ENCODE measurements at places on chromosomes 1 and 21.
A peak's percentile ranks its signal among the peaks of the same experiment; 100 is the strongest.

GRCh38 chr1:198556971-198557370 is 16.5 kb upstream of the ATP6V1G3 start:
- DNase-seq, result peak; percentile 48

DNA sequence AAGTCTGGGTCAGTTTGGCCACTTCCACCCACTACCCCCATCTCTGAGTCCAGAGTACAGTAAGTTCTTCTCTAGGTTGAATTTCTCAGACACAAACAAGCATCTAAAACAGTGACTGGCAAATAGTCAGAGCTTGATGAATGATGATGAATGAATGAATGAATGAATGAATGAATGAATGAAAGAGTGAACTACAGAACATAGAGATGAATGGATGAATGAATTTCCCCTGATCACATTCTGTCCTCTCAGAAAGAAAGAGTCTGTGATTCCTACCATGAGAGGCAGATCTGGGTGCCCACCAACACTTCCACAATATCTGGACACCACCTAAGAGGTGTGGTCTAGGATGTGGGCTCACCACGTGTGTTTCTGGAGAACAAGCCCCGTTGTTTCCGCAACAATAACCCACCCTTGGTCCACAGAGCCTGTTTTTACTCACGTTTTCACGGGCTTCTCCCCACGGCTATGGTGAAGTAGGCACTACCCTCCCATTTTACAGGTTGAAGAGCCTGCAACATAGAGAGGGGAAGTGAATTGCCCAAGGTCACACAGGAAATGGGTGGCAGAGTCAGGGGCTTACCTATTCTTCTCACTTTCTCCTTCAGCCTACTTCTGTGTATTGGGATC is 40.2 kb upstream of the IFFO2 start:
- DNase-seq, result no peak

DNA sequence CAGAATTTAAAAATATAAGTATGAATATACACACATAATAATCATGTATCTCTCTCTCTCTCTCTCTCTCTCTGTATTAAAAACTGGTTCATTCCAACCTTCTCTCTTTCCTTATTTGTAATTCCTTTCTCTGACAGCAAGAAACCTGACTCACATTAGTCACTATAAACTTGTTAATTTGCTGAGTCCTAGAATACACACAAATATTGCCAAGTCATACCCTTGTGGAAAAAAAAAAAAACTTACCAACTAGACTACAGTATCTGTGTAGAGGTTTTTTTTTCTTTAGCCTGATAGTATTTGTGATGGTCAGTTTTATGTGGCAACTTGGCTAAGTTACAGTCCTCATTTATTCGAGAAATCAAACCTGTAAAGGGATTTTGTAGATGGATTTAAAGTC is 26.3 kb upstream of the NHLH2 start:
- no peak for DNase-seq

GRCh38 chr1:221837896-221838295 is 96.0 kb upstream of the DUSP10 start:
- DNase-seq, result no peak

GRCh38 chr1:233022246-233022645 is 71.8 kb downstream of the NTPCR start:
- DNase-seq, result no peak

- no peak for DNase-seq
Measured at GRCh38 chr1:191993549-191993948, 164.7 kb upstream of the RGS18 start.

DNA sequence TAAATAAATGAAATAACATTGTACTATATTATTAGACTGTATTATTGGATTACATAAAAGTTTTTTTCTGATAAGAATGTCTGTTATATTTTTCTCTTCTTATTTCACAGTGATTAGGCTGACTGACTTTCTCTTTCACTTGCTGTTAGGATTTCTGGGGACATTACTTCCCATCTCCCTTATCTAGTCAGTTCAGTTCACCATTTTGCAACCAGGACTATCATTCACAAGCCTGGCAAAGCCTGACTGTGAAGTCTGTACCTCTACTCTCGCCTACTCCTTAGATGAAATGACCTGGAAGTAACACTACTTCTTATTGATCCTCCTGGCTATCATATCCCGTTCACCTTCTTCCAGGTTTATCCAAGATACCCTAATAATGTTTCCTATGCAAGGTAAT is 676.6 kb downstream of the USP25 start:
- DNase-seq, result no peak

DNA sequence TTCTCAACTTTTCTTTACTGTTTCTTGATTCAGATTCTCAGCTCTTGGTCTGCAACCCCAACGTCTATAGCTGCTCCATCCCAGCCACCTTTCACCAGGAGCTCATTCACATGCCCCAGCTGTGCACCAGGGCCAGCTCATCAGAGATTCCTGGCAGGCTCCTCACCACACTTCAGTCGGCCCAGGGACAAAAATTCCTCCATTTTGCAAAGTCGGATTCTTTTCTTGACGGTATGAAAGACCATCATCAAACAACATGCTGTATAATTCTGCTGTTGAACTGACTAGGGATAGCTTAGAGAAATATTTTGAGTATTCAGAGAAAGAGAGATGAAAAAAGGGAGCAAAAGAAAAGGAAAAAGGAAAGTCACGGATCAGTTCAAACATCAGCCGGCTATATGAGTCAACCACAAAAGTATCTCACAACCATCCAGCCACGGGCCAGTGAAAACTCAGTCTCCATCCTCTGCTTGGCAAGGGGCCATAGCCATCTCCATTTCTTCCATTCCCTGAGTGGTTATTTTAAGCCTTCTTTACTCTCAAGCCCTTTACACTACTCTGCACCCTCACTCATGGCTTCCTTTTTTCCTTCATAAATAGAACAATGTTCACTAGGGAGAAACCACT is 14.1 kb downstream of the DNASE2B start:
- no peak for DNase-seq

DNA sequence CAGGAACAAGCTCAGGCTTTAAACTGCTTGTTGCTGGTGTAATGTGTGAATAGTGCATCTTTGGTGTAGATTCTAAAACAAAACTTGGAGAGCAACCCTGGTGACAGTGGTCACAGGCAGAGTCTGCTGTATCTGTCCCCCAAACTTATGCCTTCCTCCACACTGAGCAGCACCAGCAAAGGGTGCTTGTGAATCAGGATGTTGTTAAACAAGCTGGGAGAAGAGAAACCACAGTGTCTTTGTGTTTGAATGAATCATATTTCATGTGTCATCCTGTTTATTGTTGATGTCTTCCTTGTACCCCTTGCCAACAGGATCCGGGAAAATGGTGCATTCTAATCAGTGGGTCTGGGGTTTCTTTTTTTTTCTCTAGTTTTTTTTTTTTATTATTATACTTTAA is 91.9 kb upstream of the COG2 start:
- DNase-seq, result no peak

DNA sequence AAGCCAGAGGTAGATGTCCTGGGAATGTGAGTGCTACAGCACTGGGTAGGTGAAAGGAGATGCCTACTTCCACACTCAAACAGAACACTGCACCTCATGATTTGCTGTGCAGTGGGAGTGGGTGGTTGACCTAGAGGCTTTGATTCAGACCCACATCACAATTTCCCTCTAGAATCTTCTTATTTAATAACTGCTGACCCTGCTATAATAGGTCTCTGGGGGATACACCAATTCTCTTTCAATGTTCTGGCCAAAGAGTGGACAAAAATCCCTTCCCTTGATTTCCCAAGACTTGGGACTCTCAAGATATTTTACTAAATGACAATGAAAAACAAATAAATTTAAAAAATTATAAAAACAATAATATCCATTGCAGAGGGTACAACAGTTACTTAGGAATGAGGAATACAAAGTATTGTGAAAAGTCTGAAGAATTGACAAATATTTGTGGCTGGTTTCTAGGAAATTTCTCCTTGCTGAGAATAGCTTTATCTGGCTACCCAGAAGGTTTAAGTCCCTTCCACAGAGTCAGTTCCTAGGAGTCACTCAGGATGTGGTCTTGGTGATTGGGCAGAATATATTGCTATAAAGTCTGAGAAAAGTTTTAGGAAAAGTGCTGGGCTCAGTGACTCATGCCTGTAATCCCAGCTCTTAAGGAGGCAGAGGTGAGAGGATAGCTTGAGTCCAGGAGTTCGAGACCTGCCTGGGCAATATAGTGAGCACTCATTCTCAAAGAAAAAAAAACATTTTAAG is 2.4 kb upstream of the FCGR2A start:
- no peak for DNase-seq

- DNase-seq, result no peak
Measured at GRCh38 chr1:183689762-183690204, 36.7 kb upstream of the APOBEC4 start.

GRCh38 chr1:201894343-201895119 is 5.8 kb downstream of the SHISA4 start:
- DNase-seq, result no peak

GRCh38 chr1:50103615-50104081 is 5.1 kb upstream of the ELAVL4 start:
- DNase-seq, result no peak

DNA sequence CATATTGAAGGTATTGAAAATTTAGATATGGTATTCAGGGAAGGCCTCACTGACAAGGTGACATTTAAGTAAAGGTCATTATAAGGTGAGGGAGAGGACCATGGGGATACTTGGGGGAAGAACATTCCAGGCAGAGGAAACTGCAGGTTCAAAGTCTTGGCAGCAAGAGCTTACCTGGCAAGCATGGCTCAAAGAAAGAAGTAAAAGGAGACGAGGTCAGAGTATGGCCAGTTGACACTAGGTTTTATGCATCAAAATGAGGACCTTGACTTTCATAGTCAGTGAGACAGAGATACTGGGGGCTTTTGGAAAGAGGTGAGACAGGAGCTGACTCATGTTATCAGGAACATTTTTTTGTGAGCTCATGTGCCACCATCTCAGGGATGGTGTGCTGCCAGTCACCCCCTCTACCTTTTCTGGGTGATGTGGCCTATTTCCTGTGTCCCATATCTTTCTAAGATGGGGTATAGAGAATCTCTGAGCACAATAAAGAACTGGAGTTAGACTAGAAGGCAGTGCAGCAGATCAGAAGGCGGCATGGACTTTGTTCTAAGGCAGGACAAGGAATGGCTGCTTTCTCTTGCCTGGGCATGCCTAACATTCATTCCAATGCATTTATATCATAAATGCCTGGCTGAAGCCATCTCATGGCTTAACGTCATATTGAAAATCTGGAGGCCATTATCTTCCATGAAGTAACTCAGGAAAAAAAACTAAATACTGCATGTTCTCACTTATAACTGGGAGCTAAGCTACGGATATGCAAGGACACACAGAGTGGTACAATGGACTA is 406.7 kb downstream of the NTNG1 start:
- DNase-seq, result no peak

GRCh38 chr1:75908717-75909152 is 23.5 kb downstream of the ASB17 start:
- DNase-seq, result no peak

GRCh38 chr1:156149374-156150332 is 3.7 kb upstream of the SEMA4A start:
- DNase-seq, result no peak

- DNase-seq, result no peak
Measured at GRCh38 chr1:29946057-29946456, 709.7 kb downstream of the PTPRU start.

DNA sequence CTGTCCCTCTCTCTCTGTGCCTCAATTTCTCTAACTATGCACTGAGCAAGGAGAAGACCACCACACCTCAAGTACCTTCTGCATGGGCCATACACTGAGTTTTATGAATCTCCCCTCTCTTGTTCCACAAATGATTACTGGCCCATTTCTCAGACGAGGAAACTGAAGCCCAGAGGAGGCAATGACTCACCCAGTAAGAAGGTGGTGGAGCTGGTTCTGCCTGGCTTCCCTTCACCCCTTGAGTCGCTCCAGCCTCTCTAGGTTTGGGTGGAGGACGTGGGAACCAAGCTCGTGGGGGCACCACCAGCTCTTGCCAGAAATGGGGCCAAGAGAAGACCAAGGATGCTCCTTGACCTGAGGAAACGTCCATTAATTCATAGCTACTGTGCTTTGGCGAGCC is 21.3 kb upstream of the RUNX3 start:
- DNase-seq, result no peak

- DNase-seq, result no peak
Measured at GRCh38 chr1:22534951-22535350, 28.3 kb upstream of the EPHA8 start.

DNA sequence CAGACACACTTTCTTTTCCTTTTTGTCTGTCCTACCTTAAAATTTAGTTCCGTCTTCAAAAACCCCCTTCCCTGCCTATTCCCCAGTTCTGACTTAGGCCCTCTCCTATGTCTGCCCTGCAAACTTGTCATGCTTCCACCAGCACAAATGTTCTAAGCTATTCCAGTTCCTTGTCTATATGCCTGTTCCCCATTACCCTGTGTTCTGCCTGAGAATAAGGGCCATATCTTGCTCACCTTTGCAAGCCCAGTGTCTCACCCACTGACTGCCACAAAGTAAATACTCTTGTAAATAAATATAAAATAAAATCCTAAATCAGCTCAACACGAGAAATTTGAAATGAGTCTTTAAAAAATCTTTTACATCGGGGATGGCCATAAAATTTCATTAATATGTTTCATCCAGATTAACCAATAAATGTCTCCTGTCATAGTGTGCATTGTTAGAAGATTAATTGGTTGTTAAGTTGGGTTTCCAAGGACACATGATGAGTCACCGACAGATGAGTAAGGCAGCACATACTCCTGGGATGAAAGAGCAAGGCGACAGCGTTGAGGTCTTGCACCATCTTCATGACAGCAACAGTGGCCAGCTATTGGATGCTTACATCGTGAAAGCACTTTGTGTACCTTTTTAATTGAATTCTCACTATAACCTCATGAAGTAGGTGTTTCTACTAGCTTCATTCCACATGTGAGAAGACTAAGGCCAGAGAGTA is 92.6 kb upstream of the NGF start:
- no peak for DNase-seq

DNA sequence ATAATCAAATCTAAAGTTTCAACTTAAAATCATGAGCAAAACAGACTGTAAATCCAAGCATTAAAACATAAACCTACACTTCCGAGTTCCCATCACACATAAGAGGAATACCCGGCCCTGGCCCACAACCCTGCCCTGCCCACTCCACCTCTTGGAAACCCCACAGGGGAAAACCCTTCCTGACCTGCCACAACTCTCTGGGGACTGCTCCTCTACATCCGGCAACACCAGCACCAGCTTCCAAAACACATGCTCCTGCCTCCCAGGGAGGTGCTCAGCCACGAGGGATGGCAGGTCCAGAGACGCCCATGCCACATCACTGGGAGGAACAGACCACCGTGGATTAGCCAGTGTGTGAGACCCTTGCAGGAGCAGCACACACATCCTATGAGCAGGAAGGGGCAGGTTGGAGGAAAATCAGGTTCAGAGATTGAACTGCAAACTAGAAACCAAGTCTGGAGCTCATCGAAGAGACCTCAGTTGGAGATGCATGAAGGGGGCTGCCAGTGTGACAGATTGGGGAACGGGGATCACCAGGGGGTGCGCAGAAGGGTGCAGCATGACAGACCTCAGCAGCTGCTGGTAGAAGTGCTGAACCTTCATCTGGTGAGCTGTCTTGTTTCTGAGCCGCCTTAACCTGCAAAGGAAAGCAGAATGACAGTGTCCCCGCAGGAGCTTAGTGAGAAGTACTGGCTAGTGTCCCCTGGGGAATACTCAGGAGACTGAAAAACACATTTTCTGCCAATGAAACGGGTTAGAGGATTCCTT is 25.8 kb upstream of the LSS start:
- DNase-seq, result no peak

GRCh38 chr1:159923203-159924024 is 1.9 kb downstream of the TAGLN2 start:
- peak; percentile 75 for DNase-seq

Data from stimulated activated CD8-positive, alpha-beta memory T cell treated with anti-CD3 and anti-CD28 coated beads, Interleukin-7, amount 100 ng/mL, for 4 hours (primary cell).